NCI-H2029 treated with DMSO at 0.1 percent for 48 hours (cell line): ENCODE measurements at places on chromosomes 1 and 21.

DNA sequence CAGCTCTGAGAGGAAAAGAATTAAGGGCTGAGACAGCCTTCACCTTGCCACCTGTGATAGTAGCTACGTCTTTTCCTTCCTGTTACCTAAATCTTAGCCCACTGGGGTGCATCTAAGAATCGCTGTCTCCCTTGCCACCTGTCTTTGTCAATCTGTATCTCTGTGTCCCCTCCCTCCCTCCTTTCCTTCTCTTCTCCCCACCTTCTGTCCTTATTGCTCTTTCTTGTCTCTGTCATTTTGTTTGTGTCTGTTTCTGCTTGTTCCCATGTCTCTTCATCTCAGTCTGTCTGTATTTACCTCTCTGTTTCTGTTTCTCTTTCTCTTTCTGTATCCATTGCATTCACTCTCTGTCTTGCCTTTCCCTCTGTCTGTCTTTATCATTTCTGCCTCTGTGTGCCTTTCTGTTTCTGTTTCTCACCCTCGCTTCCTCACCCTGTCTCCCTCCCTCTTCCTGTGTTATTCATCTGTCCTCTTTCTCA lies 30.2 kb downstream of the SLC22A15 start:
- DNase-seq, result no peak

- DNase-seq, result no peak
These were observed 27.9 kb downstream of the RERE start for GRCh38 chr1:8789314-8790214.

- no peak for DNase-seq
These were observed 39.2 kb upstream of the RGS21 start for GRCh38 chr1:192277635-192278034.

- no peak for DNase-seq
These were observed 344.5 kb downstream of the SMYD3 start for GRCh38 chr1:246162560-246162959.

DNA sequence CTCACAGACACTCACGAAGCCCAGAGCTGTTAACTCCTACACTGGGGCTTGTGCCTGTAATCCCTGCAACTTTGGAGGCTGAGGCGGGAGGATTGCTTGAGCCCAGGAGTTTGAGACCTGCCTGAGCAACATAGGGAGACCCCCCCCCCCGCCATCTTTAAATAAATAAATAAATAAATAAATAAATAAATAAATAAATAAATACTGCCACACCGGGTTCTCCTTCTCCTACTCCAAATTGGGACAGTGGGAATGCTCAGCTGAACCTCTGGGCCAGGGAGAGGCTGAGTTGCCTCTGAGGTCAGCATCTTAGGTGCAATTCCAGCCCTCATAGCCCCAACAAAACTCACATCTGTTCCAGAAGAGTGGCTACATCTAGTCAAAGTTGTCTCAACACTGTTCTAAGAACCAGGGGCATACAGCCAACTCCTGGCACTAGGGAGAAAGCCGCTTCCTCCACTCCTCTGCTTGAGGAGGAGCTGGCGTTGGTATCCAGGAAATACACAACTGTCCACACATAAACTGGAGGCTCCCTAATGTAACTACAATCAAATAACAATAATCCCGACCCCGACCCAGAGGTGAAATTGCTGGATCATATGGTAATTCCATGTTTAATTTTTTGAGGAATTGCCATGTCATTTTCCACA lies 27.0 kb downstream of the C1orf216 start:
- peak; percentile 45 for DNase-seq

GRCh38 chr1:224957696-224958095 lies 28.2 kb downstream of the DNAH14 start:
- no peak for DNase-seq

DNA sequence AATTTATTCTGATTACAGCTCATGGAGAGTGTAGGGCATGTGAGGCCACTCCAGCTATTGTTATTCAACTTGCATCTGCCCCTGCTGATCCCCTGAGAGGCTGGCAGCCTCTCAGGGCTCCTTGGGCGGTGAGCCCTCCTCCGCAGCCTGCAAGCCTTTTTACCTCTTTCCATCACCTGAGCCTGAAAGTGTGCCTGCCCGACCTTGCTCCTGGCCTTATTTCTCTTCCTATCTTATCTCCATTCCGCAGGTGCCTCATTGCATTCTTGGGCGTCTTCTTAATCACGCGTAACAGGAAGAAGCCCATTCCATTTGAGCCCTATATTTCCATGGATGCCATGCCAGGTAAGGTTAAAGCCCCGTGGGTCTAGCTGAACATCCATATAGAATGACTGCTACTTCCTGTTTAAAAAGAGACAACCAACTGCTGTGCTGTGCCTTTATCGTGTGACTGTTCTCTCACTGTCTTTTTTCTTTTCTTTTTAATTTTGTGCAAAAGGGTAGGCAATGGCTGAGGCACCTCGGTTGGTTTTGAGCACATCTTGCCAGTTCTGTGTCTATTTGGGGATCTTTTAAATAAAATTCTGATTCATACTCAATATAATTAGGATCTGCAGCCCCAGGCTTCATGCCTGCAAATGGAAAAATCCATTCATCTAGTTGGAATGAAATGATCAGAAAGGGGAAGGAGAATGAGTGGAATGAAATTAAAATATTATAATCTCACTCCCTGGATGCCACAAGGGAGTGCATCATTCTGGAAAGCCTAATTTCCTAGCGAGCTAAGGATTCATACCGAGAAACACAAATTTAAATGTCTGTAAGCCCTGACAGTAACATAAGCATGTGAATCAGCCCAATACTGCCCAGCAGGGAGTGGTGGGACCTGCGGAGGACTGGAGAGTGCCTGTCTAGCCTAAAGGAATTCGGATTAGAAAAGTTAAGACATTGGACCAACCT lies 38.6 kb upstream of the RCAN3 start:
- DNase-seq, result no peak

DNA sequence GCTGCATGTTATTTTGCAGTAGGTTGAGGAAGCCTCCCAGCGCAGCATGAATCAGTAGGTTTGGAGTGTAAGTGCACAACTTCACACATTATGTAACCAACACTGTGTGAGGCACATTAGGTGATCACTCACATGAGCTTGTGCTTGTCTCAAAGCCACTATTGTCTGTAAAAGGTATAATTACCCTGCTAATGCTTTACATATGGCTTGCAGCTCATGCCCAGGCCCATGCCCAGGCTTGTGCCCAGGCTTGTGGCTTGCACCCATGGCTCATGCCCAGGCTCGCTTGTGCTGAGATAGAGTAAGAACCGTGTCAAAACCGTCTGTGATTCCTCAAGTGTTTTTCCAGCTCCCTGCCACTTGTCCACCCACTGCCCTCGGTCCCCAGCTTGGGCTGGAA lies 596.3 kb downstream of the LTN1 start:
- DNase-seq, result no peak

DNA sequence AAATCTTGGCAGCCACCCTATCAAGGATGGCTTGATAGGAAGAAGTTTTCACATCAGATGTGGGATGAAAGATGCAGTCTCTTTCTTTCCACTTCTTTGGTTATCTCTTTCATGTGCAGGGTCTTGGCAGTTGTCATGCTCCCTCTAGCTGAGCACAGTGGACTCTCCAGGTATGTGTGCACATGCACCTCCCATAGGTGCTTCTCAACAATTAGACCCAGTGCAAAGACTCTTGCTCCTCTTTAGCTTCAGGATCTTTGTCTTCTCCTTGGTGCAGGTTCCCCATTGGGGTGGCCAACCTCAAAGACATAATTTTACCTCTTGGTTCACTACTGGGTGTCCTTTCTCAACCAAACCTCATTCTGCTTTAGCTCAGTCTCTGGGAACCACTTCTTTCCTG lies 80.7 kb downstream of the TBX15 start:
- no peak for DNase-seq

DNA sequence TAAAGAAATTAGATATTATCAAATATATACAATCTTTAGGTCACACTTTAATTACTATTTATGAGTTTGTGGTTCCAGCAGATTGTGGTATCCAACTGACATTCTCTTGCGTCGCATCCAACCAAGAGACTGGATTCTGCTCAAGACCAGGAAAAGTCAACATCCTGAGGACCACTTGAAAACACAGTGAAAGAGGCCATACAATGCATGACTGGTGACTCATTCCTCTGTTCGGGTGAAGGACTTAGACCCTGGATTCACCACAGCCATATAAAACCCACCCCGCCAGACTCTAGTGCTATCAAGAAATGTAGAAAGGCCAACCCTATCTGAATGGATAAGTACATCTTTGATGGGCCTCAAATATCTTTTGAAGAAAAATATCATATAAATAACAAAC lies 14.5 kb upstream of the CFHR4 start:
- peak; percentile 11 for DNase-seq

DNA sequence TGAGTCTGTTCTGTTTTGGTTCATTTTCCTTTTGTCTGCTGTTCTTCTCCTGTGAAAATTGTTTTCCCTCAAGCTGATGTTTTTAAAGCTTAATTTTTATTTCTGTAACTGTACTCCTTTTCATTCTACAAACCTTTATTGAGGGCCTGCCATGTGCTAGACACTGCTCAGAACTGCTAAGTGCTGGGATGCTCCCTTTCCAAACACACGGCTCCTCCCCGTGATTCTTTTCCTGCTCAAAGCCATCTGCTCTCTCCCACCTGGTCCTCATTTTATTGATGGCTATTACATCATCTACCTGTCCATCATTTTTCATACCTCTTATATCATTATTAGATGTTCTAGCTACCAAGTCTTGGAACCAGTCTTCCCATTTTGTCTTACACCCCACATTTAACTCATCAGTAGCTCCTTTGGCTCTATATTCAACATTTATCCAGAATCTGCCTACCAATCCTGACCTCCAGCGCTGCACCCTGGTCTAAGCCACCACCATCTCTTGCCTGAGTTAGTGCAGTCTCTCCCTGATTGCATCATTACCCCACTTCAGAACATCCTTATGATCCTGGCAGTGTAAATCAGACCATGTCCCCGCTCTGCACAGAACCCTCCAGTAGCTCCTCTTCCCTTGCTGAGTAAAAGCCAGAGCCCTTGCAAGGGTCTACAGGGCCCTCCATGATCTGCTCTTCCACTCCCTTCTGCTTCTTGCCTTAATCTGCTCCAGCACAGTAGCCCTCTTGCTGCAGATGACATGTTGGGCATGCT lies 118.1 kb downstream of the CACNA1E start:
- no peak for DNase-seq

- DNase-seq, result no peak
These were observed 406.2 kb downstream of the TGFB2 start for GRCh38 chr1:218751208-218751948.

DNA sequence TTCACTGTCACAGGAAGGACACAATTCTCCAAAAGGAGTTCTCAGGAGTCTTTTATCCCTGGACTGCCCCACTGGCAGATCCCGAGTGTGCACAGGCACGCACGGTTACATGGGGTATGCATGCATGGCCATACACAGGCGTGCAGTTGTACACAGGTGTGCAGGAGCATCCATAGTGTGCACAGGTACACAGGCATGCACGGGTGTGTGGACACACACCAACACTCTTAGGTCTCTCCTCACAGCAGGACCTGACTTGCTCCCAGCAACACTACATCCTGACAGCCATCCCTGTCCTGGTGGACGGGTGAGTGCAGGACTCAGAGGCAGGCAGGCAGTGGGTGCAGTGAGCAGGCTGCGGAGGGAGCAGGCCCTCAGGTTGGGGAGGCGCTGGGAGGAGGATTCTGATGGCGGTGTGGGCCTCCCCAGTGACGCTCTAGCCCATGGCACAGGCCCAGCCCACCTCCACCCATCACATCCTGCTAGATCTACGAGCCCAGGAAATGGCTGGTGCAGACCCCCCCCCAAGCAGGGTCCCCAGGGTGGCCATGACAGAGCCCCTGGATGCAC lies 28.4 kb downstream of the SLC19A1 start:
- no peak for DNase-seq

GRCh38 chr1:180969434-180969833 lies 53.2 kb downstream of the STX6 start:
- DNase-seq, result no peak

DNA sequence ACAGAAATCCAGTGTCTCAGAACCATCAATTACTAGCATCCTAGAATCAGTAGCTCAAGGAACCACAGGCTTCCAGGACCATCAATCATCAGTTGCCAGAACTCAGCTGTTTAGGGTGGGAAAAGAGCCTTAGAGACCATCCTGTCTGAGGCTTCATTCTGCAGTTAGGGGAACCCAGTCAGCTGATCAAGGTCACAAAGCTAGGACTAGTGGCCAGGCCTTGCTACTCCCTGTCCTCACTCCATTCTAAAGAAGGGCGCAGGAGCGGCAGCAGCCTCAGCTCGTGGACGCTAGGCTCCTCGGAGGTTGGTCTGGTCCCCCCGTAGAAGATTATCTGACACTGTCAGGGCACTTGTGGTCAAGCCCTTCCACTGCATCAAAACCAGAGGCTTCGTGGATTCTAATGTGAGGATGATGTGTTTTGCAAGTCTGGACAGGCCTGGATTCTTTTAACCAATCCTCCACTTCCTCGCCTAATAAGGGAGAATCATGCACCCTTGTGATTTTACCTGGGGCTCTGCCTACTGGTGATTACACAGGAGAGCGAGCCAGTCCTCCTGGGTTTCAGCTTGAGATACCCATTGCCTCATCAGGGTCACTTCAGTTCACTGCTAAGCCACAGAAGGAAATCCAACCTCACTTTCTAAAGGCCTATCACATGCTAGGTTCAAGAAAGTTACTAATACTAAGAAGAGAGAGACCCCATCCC lies 41.7 kb upstream of the IFFO2 start:
- DNase-seq, result no peak

DNA sequence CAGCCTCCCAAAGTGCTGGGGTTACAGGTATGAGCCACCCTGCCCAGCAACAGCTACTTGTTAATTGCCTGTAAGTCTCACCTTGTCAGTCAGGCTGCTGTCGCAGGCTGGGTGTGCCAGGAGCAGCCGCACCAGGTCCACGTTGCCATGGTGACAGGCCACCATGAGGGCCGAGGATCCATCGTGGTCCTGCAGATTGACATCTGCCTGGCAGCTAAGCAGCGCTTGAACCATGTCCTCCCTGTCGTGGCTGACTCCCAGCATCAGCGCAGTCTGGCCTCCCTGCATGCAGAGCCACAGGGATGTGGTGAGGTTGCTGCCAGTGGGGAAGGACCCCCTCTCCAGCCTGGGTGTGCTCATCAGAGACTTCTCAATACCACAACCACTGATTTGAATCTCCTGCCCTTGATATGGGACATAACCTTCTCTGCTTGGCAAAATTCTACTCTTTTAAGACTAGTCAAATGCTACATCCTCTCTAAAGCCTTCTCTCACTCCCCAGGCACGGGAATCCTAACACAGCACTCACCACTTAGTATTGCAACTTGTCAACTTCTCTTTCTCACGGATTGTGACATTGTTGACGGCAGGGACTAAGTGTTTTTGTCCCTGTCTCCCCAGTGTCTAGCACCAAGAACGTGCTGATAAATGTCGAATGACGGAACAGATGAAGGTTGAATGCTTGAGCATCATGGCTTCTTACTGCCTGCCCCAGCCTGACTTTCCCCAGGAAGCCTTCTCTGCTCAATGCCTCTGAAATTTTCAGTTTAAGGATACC lies 52.9 kb downstream of the L1TD1 start:
- no peak for DNase-seq

- DNase-seq, result no peak
These were observed 183.3 kb upstream of the TMEM51 start for GRCh38 chr1:14970115-14970798.
